ENCODE measurements at places on chromosomes 11 and 22.

DNA sequence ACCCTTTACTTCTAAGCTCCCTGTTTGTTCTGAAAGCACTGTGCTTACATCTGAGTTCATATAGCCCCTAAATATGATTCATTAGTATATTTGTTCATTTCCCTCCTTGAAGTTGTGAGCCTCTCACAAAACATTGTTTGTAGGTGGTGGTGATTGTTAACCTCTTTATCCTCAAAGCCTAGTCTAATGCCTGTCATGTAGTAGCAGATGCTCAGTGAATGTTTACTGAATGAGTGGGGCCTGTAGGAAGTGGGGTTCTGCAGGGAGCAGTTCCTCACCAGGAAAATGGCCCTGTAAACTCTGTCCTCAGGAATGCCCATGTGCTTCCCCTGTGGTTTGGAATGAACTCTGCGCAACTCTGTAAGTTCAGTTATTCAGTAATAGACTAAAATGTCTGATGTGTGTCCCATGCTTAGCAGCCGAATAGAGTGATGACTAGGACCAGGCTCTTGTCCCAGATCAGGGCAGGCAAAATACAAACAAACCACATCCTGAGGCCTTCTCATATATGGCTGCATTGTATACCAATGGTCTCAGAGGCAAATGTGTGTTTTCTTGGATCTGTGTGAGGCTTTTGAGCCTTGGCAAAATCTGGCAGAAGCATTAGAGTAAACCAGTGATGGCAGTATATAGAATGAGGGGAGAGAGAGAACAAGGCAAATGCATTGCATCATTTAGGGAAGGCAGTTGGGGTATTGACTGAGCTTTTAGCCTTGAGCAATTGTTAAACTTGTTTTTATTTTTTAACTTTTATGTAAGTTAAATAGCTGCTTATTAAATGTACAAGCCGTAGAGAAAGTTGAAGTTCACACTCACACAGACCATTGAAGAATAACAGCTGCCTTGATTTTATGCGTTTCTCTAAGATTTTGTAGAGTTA, 91.4 kb upstream of the BIRC3 start:
- DNase-seq, result no peak

DNA sequence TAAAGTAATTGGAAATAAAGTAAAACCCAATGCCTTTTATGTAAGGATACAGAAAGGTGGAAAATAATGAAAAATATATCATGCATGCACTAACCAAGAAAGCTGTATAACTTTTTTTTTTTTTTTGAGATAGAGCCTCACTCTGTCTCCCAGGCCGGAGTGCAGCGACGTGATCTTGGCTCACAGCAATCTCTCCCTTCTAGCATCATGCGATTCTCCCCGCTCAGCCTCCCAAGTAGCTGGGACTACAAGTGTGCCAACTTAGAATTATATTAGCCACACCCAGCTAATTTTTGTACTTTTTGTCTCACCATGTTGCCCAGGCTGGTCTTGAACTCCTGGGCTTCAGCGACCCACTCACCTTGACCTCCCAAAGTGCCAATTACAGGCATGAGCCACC, 4.5 kb downstream of the GGT5 start:
- DNase-seq, result no peak

DNA sequence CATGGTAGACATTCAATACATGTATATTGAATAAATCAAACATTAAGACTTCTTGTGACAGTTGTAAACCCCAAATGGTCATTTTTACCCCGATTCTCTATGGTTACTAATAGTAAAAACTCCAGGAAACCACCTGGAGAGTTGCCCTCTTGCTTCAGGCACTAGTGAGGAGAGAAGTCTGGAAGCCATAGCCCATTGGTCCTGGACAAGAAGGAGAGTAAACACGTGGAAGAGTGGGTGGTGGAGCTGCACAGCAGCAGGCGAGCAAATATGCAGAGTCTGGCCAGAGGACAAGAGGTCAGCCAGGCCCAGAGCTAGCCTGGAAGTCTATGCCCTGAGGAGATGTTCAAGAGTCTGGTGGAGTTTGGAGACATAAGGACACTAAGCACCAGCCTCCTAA, 17.7 kb downstream of the DCHS1 start:
- no peak for DNase-seq

GRCh38 chr11:13008061-13008435, 1.1 kb upstream of the RASSF10 start:
- DNase-seq, result no peak

GRCh38 chr11:22581354-22582150, 44.1 kb downstream of the FANCF start:
- DNase-seq, result no peak

DNA sequence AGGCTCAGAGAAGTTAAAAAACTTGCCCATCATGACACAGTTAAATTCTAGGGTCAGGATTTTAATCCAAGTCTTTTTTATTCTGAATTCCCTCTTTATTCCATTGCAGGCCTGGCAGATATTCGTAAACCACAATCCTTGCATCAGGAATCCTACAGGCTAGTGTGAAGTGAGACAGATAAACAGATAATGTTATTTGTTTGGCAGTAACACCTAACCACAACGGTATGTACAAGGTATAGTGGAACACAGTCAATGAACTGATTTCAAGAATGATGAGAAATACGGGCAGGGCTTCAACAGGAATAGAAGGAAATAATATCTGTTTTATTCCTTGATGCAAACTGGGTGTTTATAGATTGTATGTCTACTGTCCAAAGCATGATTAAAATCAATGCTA, 32.0 kb upstream of the NARS2 start:
- DNase-seq, result no peak
